HepG2 (cell line): ENCODE measurements at places on chromosomes 7 and 10.

- DNase-seq = no peak
Measured at GRCh38 chr10:77912576-77912975, 14.0 kb downstream of the DLG5 start.

GRCh38 chr10:58796824-58797223 lies 284.2 kb downstream of the BICC1 start:
- no peak for DNase-seq

GRCh38 chr10:1420661-1421362 lies 316.5 kb downstream of the ADARB2 start:
- DNase-seq = peak; percentile 51

DNA sequence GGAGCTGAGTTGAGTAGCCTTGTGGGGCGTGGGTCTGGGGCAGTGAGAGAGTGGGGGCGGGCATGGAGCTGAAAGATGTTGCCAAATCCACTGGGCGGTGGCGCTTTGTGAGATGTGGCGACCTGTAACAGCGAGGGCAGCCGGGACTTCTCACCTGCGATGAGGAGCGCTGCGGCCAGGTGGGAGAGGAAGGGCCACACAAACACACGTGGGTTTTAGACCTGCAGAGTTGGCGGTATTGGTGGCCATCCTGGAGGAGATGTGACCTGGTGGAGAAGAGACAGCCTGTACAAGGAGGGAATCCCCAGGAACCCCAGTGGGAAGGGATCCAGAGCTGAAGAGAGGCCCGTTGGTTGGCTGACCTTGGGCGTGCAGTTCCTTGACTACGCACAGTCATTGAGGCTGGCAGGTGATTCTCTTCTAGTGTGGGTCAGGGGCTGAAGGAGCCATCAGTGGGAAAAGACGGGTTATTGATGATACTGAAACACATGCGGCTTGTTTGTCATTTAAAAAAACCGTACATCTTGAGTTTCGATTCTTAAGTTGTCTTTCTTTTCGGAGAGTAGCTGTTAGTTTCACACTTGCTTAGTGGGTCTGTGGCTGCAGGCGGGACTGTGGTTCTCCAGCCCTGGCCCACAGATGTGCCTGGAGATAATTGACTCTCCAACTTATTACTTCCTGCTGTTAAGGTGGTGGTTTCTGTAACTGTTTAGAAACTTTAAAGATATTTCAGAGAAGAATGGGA lies 2.4 kb downstream of the CHST12 start:
- no peak for DNase-seq

DNA sequence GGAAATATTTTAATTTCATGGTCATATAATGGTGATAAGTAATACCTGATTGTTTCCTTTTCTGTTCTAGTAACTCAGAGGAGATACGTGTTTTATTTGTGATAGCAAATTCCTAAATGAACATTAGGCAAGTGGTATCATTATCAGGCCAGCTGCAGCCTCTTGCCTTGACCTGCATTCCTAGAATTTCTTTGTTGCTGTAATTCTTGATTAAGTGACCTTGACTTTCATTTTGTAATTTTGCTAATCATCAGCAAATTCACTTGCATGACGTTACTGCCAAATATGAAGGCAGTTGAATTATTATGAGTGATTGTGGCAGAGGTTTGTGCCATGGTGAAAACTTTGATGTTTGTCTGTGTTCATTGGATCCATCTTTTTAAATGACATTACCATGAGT lies 5.6 kb upstream of the AS3MT start:
- DNase-seq = no peak

GRCh38 chr10:86657396-86658011 lies 3.2 kb downstream of the OPN4 start:
- DNase-seq = no peak

- DNase-seq = no peak
Measured at GRCh38 chr7:152568972-152569371, 107.0 kb downstream of the XRCC2 start.

- DNase-seq = no peak
Measured at GRCh38 chr7:84363741-84364140, 169.2 kb upstream of the SEMA3A start.

DNA sequence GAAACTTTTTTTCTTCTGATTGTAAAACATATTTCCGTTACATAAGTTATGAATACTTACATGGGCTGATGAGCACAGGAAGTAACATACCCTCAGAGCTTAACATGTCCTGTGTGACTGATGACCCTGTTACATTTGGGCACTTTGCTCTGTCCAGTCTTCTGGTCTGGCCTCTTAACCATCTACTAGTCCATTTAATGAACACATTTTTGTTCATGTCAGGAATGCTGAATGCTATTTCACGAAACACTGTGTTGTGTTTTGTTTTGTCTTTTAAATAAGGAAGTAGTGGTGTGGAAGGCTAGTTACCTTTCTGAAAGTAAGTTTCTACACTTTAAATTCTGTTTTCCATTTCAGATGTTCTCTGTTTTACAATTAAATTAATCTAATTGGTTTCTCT lies 77.7 kb downstream of the RBM33 start:
- DNase-seq = no peak

DNA sequence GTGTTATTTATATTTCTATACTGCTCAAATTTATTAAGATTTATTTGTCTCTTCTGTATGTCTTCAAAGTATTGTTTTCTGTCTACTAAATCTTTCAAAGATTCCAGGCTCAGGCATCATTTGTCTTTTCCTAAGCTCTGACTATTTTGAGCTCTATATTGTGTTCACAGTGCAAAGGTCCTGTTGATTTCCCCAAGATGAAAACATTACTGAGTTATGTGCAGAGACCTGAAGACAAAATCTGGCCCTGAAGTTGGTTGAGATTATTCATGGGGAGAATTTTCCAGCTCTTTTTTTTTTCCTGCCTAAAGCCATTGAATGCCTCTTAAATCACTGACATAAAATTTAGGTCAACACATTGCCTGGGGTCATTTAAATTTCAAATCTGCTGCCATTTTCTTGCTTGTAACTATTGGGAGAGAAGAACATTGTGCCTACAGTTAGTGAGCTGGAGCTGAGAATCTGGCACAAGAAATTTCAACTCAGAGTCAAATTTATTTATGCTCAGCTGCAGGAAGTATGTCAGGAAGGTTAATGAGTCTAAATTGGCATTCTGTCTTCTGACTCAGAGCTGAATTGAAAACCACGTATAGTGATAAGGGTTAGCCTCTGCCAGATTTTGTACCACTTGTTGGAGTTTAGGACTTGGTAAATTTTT lies 31.6 kb downstream of the CSTF2T start:
- DNase-seq = no peak

DNA sequence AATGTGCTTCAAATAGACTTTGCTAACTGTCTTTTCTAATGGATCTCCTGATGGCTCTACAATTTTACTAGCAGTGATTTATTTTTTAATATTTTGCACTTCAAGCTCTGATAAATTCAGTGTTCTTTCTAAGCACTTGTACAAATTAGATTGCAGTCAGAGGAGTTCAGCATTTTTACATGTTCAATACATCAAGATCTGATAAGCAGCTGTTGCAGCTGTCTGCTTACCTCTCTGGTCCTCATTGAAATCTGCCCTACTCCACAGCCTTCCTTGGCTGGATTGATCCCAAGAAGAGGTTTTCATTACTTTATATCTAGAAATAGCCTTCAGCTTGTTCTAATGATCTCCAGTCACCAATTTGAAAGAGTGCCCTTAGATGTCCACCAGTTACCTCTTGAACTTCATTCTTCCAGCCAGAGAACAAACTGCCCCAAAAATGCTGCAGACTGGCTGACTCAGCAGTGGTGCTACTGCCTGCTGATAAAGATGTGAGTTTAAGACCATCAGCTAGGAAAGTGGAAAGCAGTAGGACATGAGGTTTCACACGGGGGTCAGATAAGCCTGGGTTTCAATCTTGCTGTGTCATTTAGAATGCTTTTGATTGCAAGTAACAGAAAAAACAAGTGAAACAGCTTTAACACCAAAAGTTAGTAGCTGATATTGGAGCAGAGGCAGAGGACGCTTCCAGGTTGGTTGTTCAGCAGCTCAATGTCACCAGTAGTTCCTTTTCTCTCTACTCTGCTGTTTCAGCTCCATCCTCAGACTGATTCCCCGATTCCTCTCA lies 350.9 kb upstream of the NPVF start:
- no peak for DNase-seq

DNA sequence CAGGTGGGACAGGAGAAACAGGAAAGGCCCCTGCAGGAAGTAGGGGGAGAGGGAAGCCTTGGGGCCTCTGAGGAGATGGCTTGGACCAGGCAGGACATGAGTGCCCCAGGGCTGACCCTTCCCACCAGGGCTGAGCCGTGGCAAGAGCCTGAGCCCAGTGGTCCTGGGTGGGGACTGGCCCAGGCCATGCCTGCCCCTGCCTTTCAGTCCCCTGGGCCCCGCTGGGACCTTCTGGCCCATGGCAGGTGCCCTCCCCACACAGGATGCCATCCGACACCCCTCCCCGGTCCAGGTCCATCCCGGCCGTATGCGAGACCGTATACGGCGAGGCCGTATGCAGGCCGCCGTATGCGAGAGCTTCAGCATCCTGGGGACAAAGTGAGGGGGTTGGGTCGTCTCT lies 2.0 kb downstream of the GRIFIN start:
- DNase-seq = no peak

GRCh38 chr7:137888241-137888640 lies 41.5 kb upstream of the DGKI start:
- DNase-seq = no peak

GRCh38 chr10:38146579-38147333 lies 52.6 kb downstream of the ZNF37A start:
- DNase-seq = no peak

DNA sequence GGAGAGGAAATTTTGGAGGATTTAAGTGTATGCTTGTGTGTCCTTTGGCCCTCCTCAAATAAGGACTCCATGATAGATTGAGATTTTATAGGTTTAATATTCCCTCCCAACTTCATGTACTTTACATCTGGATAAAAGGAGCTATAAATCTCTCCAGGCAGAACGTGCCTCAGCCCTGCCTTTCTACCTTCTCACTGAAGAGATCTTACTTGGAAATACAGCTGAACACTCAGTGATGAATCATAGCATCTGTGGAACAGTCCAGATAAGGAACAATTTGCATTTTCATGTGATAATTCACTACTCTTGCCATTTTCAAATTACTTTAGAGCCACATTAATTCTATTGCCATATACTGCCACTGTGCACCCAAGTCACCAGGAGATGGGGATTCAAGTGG lies 364.6 kb upstream of the PODXL start:
- no peak for DNase-seq

GRCh38 chr7:13262929-13263530 lies 575.6 kb downstream of the ARL4A start:
- peak; percentile 32 for DNase-seq

DNA sequence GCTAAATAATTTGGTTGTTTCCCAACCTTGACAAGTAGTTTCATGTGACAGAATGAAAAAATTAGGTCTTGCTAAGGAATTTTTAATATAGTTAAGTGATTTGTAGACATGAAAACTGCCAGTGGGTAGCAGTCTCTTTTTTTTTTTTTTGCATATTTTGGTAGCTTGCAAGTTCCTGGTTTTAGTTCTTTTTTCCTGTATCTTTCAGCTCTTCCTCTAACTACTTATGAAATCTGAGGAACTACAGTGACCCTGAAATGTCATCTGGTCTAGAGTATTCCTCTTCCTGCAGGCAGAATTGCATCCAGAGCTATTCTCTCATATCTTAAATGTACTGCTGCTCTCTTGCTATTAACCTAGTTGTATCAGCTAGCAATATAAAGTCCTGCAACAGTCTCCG lies 160.4 kb downstream of the HDAC9 start:
- no peak for DNase-seq

- DNase-seq = no peak
Measured at GRCh38 chr7:148340438-148341280, 249.9 kb upstream of the C7orf33 start.

- DNase-seq = no peak
Measured at GRCh38 chr10:70233939-70234300, 691 bp upstream of the PPA1 start.

- DNase-seq = no peak
Measured at GRCh38 chr10:93667795-93668194, 34.6 kb downstream of the FRA10AC1 start.

DNA sequence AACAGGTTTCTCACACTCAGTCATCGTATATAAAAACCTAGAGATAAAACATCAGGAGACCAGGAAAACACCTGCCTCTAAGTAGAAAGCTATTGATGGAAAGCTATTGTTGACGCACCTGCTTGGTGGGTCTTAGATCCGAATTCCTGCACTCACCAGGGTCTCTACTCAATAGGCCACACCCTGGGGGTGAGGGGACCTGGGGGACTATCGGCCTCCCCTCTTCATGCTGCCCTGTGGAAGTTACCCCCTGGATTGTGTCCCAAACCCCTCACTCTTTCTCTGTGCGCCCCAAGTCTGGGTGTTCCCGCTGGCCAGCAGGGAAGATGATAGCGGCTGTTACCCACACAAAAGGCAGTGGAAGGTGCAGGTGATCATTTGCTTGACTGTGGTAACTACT lies 313.0 kb downstream of the WDR37 start:
- no peak for DNase-seq

- DNase-seq = no peak
Measured at GRCh38 chr7:145539910-145540309, 576.7 kb upstream of the CNTNAP2 start.

- peak; percentile 62 for DNase-seq
Measured at GRCh38 chr7:116952635-116953371, 498 bp upstream of the ST7 start.

DNA sequence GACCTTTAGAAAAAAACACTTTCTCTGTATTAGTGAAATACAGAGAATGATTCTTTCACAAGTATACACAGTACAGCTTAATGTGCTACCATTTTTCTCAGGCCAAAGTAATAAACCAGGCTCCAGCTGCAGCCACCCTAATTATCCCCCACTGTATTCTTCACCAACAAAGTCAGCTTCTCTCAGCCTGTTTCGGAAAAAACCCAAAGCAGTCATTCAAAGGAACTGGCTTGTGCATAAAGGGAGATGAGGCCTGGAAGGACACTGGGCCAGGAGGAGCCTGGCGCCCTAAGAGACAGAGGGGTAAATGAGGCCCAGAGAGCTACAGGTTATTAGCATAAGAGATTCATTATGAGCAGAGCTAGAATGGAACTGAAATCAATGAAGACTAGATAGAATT lies 9.2 kb downstream of the USP54 start:
- DNase-seq = no peak

- no peak for DNase-seq
Measured at GRCh38 chr10:118017850-118018249, 28.9 kb downstream of the RAB11FIP2 start.

DNA sequence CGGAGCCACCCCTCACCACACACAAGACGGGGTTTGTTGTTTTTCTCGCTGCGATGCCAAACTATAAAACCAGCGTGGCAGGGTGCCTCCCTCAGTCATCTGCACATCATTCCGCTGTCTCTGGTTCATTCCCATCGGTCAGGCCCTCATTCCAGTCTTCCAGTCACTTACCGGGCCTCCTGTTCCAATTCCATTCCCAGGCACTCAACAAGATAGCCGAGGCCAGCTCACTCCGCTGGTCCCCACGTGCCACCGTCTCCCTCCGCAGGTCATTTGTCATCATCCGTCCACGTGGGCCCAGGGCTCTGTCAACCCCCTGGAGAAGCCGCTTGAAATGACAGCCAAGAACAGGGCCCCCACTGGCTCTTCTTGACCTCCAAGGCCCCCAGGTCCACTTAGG lies 6.1 kb upstream of the TMEM184A start:
- DNase-seq = no peak

- DNase-seq = no peak
Measured at GRCh38 chr7:126606331-126606730, 646.4 kb downstream of the GRM8 start.
